ENCODE measurements at places on chromosomes 12 and 14. TPM values are rescaled to one million over a fixed set of nuclear protein-coding genes. Genes with fewer than 3 reads are reported as not detected.

DNA sequence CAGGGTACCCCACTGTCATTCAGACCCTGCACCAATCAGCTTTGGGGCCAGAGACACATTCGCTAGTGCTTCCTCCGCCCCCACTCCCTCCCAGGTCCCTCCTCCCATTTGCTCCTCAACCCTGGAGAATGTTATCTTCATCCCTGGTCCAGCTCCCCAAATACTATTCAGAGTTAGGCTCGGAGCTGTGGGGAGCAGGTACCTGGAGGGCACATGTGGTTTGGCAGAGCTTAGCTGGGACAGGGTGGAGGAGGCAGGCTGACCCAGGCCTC is 19.5 kb downstream of the VSX2 start:
- no peak for DNase-seq
- H3K27me3 ChIP-seq: no peaks in the 10 kb centered on the region
- H3K27ac ChIP-seq: no peak overlapping the region
- H3K36me3 ChIP-seq: no peaks in the 10 kb centered on the region
- no peak overlapping the region for H3K4me3 ChIP-seq
- H3K4me1 ChIP-seq: peaks cover 4% of the 10 kb centered on the region

DNA sequence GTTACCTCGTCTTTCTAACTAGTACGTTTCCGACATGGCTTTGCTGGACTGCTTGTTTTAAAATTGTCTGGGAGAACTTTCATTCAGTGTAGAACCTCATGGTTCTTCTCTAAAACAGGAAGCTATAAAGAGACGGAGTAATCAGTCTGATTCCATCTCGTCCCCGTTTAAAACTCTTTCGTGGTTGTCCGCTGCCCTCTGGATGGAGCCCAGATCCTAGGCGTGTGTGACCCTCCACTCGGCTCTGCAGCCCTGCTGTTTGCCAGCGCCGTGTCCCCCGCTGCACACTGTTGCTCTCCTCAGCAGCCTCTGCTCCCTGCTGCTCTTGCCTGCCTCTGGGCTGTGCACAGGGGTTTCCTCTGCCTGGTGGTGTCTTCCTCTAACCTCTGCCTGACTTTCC is 50.2 kb downstream of the SLC8B1 start:
- no peak overlapping the region for H3K27ac ChIP-seq
- no peak overlapping the region for H3K4me3 ChIP-seq
- H3K27me3 ChIP-seq: no peaks in the 10 kb centered on the region
- no peaks in the 10 kb centered on the region for H3K36me3 ChIP-seq

DNA sequence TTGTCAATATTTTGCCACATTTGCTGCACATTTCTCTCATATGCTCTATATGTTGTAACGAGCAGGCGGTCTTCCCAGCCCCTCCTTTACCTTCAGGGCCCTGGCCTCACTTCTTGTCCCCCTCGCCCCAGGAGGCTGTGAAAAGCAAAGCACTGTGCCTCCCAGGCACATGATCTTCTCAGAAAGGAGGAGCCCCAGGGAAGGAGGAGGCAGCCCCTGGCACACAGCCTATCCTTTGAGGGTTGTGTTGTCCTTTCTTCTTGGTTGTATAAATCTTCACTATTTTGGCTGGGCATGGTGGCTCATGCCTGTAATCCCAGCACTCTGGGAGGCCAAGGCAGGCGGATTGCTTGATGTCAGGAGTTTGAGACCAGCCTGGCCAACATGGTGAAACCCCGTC is 77.0 kb downstream of the PPP2R5C start:
- H3K4me3 ChIP-seq: no peak overlapping the region
- no peaks in the 10 kb centered on the region for H3K27me3 ChIP-seq
- peaks cover 51% of the 10 kb centered on the region for H3K4me1 ChIP-seq

DNA sequence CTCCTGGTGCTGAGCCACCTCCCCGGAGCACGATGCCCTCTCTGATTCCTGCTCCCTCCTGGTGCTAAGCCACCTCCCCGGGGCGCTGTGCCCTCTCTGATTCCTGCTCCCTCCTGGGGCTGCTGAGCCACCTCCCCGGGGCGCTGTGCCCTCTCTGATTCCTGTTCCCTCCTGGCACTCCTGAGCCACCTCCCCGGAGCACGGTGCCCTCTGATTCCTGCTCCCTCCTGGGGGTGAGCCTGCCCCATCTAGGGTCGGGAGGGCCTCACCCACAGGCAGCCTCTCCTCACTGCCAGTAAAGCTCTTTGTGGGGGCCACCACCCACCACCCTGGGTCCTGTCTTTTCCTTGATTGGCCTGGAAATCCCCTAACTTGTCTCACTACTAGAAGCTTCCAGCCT is 327.6 kb upstream of the SFSWAP start:
- DNase-seq: no peak
- no peaks in the 10 kb centered on the region for H3K27me3 ChIP-seq
- H3K4me1 ChIP-seq: no peaks in the 10 kb centered on the region
- no peak overlapping the region for H3K27ac ChIP-seq
- H3K36me3 ChIP-seq: no peaks in the 10 kb centered on the region

DNA sequence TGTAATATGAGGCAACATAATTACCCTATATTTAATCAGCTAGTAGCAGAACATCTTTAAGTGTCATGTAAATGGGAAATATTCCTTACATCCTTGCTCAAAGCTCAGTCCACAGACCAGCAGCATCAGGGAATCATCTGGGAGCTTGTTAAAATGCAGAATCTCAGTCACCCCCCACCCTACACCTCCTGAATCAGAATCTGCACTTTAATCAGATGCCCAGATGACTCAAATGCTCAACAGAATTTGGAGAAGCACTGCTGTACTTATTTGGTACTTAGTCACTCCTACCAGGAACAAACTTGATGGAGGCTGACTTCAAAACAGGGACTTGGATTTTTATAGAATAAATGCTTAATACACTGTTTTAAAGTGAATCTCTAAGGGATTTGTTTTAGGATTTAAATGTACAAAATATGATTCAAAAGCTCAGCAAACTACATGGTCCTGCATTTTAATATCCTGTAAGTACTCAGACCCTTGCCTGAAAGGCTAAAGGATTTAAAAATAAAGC is 96.5 kb downstream of the ARMH4 start:
- no peaks in the 10 kb centered on the region for H3K36me3 ChIP-seq
- no peak for DNase-seq
- H3K27me3 ChIP-seq: no peaks in the 10 kb centered on the region
- H3K4me1 ChIP-seq: no peaks in the 10 kb centered on the region
- H3K4me3 ChIP-seq: no peak overlapping the region
- H3K27ac ChIP-seq: no peak overlapping the region

GRCh38 chr12:133120385-133121191 is 9.5 kb downstream of the ZNF891 start:
- DNase-seq: no peak
- H3K4me3 ChIP-seq: no peak overlapping the region
- no peak overlapping the region for H3K27ac ChIP-seq
- no peaks in the 10 kb centered on the region for H3K4me1 ChIP-seq
- no peaks in the 10 kb centered on the region for H3K27me3 ChIP-seq
- no peaks in the 10 kb centered on the region for H3K36me3 ChIP-seq

Gene INHBC
- total RNA-seq: 1.8 TPM

All from testis (tissue), 5 donors.